Activated CD4-positive, CD25-positive, alpha-beta regulatory T cell treated with anti-CD3 and anti-CD28 coated beads, Interleukin-2, amount 50 U/mL, for 24 hours (primary cell): ENCODE measurements at places on chromosomes 1 and 21.

DNA sequence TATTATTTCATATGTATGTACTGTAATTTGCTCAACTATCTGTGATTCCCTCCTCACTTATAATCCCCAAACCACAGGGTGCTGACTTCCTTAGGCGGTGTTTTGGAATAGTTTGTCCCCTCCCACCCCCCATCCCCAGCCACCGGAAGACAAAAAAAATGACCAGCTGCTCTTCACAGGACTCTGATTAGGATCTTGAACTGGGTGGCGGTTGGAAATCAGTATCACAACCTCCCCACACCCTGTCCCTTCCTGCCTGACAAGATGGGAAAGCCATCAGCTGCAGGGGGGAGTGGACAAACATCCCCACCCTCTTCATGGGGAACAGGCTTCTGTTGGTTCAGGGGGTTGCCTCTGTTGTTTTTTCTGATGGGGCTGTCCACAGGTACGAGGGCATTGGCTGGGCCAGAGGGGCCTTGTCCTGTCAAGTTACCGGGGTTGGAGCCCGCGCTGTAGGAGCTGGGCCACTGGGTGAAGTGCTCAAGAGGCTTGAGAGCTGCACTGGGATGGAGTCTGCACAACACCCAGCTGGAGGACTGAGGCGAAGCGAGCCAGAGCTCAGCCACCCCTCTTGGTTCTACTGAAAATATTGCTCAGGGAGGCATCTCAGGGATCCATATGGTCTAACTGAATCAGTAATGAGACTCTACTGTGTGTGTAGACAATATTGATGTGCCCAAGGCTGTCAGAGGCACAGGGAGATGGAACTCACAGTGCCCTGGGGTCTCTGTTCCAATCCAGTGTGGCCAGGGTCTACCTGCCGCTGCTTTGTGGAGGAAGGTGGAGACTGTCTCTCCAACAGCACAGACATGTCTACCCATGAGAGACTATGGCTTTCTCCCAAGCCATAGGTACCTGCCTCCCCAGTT is 28.2 kb downstream of the NAV1 start:
- no peak for ATAC-seq

- ATAC-seq: no peak
These were observed 254.0 kb downstream of the MATN1 start for GRCh38 chr1:30469426-30469825.

DNA sequence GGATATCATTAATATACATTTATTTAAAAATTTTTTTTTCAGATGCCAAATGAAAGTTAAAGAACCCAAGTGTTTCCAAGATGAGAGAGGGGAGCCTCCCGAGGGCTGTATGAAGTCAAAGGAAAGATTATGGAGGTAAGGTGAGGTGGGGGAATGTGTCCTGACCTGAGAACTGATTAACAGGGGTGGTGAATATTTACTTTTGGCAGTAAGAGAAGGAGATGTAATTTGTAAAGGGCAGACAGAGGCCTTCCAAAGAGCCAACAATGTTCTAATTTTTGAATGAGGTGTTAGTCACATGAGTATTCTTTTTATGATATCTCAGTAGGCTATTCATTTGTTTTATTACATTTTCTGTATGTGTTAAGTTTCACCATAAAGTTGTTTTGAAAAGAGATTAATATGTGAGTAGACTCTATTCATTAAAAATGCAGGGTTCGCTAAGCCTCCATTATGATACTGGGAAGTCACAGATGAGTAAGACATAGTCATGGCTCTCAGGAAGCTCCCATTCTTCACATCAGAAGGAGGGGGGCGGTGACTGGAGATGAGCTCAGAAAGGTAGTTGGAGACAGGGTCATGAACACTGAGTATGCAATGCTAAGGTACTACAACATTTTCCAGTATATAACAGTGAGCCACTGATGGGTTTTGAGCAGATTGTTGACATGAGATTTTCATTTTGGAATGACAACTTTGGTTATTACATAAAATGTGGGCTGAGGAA is 62.4 kb upstream of the TNFSF18 start:
- no peak for ATAC-seq

DNA sequence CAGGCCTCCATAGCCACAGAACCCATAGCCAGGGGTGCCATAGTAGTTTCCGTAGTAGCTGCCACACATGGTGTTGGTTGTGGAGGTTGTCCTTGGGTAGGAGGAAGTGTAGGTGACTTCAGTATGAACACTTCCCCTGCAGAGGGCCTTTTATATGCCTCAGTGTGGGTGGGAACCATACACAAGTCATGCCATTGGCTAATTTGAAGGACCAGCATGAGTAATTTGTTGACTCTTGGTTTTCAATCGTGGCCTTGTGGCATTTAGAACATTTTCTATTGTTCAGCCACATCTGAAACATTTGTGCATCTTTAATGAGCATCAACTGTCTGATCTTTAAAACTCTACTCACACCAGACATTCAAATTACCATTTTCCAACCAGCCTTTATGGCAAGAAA is at the start of gene KRTAP6-1:
KRTAP6-1 (minus strand) TSS at position 95 of the 400 bp plus-strand sequence; CDS start at position 69, 26 bp downstream.
- ATAC-seq: no peak

GRCh38 chr1:179490611-179491010 is 85.1 kb downstream of the NPHS2 start:
- ATAC-seq: no peak

DNA sequence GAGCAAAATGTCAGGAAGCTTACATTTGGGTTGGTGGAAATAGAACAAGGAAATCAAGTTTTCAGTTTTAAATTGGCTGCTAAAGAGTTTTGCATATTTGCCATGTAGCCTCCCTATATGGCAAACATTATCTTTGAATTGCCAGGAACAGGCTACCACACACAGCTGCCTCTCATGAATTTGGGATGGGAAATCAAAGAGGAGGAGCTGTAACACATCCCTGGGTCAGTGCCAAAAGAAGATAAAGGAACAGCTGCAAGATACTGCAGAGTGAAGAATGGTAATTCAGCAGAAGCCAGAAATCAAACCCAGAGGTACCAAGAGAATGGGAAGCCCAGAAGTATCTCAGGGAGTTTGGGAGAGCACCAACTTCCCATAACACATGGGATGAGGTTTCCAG is 18.6 kb upstream of the RASAL2 start:
- ATAC-seq: no peak

GRCh38 chr1:86487131-86487810 is 18.5 kb downstream of the CLCA1 start:
- ATAC-seq: no peak

- no peak for ATAC-seq
These were observed 786 bp upstream of the CTSK start for GRCh38 chr1:150808846-150809245.

GRCh38 chr1:14372526-14372925 is 226.0 kb upstream of the KAZN start:
- no peak for ATAC-seq

DNA sequence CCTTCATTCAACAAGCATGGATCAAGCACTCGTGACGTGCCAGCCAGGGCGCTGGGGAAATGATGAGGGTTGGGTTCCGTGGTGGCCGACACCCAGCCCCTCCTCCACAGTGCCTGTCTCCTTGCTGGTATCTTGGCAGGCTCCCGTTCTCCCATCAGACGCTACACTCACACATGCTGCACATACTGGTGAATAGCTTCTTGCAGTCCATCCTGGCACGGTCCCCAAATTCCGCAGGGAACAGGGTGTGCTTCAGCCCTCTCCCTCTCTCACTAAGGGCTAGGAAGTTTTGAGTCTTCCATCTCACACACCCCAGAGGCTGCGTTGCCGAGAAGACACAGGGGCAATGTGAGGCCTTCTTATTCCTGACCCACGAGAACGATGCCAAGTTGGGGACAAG is 10.1 kb upstream of the MEF2D start:
- no peak for ATAC-seq

DNA sequence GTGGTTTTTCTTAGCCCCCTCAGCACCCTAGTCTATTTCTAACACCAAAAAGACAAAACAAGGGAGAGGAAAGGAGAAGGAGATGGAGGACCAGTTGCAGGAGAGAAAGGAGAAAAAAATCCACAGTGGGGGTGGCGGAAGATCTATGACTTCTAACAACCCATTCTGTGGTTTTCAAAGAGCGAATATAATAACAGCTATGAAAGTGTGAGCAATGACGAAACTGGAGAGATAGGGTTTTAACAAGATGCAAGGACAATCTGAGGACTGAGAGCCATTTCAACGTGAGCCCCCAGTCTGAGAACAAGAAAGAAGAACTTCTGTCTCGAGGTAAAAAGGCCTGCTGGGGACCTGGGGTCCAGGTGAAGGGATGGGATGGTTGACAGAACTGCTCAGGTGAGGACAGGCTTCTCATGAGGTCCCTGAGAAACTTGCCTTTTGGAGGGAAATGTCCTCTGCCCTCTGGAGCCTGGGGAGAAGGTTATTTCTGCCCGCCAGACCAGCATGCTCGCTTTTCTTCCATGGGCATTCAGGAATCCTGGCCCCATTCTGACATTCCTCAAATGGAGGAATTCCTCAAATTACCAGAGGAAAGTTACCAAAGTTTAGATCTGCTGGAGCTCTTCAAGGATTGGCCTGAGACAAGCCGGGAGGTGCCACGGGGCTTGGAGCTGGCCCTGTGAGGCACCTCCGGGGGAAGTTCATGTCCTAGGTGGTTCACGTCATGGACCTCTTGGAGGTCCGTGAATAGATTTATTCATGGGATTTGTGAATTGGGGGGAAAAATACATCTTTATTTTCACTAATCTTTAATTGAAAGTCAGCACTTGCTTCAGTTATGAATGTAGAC is at the start of gene CD160:
CD160 (plus strand) TSS at position 270 of the 850 bp plus-strand sequence. CDS start 8,829 bp downstream, outside the sequence.
- ATAC-seq: no peak

GRCh38 chr1:22221233-22221780 is 78.4 kb upstream of the WNT4 start:
- ATAC-seq: no peak

DNA sequence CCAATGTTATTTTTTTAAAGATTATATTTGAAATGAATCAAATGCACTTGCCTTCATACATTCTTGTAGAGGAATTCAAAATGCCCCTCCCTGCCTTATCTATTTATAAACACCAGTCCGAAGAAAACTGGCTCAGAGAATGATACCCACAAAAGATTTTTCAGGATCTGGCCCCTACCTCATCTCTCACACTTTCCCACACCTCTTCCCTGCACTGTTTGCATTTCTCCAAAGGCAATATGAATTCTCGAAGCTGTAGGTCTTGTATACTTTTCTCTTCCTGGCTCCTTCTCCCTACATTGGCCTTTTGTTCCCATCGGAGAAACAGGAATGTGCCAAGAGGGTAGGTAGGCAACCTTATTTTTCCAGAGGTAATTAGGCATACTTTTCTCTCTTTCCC is 12.0 kb upstream of the CCDC190 start:
- no peak for ATAC-seq

GRCh38 chr1:210677533-210677932 is 348.8 kb downstream of the HHAT start:
- no peak for ATAC-seq

- ATAC-seq: no peak
These were observed 28.5 kb upstream of the ALDH9A1 start for GRCh38 chr1:165726841-165727240.

DNA sequence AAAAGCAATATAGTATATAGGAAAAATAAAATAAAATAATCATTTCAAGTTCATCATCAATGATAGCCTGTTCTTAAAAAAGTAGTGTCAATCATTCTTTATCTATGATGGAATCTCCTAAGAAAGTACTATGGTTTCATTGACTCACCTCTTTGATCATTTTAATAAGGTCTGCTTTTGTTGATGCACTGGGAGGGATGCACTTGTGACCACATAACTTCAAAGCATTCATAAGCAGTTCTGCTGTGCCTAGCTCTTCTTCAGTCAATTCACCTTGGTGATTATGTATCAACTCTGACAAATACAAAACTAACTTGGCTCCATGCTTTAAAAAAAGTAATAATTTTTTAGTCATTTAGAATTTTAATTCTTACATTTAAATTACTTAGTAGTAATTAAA is 84.8 kb upstream of the GNG4 start:
- ATAC-seq: peak; percentile 90

DNA sequence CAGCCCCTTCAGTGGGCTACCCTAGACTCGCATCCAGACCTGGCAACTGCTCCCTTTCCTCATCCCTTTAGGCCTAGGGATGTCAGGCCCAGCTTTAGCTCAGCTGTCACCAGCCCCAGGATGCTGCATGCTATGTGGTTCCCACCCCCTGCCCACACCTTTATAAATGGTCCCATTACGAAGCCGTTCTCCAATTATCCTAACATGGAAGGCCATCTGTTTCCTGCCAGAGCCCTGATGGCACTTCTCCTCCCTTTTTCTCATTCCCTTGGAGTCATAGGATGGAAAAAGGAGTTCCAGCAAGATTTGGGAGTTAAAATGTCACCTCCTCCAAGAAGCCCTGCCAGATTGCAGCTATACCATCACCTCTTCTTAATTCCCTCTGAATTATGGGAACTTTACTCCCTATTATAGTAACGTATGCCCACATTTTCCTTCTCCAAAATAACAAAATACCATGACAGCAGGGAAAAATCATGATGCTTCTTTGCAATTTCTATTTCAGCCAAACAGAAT is 205.0 kb upstream of the GRIK3 start:
- ATAC-seq: no peak

GRCh38 chr1:4447778-4448420 is 206.5 kb upstream of the AJAP1 start:
- no peak for ATAC-seq

DNA sequence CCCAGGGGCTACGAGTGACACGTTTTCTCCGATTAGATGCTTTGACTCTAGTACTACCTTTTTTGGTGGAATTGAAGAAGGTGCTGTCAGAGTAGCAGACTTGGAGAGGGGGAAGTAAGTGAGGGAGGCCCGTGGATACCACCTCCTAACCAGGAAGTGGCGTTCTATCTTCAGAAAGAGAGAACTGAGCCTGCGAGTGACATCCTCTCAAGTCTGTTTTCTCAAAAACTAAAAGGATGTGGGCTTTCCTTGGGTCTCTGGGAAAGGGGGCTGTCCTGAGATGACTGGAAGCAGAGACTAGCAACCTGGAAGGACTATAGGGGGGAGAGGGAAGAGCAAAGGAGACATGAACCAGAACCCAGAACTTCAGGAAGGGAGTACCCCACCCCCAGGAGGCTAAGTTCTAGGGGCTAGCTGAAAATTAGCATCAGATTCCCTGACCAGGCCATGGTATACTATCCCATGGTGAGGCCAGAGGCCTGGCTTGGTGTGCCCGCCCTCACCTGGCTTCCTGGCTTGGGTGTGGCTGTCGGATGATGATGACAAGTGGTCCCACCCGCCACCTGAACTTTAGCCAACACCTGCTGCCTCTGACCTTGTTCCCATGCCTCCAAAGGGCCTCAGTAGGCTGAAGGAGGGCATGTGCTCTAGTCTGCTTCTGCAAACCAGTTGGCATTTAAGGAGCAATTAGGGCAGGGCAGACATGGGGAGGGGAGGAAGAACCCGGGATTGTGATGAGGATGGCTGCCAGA is 49.1 kb downstream of the ATP2B4 start:
- ATAC-seq: no peak

DNA sequence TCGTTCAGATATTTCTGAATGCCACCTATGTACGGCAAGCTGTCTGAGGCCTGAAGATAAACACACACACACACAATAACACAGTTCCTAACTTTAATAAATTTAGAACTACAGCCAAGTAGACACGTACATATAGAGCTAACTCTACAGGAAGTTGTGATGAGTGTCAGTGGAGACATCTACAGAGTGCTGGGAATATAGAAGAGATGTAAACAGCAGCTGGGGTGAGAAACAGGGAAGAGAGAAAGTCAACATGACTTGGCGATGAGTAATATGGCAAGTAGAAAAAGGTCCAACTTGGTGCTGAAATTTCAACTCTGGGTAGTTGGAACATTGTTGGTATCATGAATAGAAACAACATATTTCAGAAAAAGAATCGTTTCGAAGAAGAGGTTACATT is 206.5 kb downstream of the ZP4 start:
- no peak for ATAC-seq
